ENCODE measurements at places on chromosomes 6 and 20.

DNA sequence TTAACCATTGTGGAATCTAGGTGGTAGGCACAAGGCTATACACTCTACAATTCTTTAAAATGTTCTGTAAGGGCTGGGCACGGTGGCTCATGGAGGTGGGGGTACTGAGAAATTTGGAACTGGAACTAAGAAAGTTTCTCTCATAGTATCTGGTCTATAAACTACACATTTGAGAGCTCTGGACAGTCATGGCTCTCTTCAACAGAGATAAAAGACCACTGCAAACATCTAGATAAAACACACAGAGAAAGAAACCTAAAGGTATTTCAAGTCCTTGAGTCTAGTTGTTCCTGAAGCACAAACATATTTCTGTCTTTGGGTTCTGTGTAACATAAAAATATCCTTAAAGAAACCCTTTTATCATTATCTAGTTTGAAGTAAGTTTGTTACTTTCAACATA is 35.2 kb downstream of the ILRUN start:
- no peak for DNase-seq

DNA sequence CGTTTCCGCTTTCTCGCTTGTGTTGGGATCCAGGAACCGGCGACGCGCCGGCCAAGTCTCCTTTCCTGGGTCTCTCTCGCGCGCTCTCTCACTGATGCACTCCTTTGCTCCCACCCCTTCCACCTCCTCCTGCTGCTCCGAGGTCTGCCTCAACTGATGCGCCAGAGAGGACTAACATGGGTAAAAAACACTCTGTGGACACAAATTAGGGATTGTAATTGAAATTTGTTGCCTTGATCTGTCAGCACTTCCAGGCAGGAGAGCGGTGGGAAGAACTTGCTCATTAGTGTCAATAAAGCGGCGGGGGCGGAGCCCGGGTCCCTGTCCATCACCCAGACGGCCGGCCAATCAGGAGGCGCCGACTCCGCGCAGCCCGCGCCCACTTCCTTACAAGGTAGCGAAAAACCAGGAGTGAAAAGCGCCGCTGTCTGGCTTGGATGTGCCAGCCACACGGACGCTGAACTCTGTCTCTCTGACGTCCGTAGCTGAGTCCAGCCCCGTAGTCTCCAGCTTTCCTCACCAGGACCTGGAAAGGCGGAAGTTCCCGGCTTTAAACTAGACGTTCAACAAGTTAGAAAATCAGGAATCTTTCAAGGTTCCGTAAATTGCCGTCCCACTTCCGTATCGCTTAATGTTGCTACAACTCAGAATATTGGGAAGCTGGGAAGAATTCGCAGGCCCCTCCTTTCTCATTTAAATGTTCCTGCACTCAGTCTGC is at the start of gene TBX18:
TSS of gene TBX18 (minus strand) at position 267 of the 718 bp plus-strand sequence. CDS start 417 bp downstream, outside the sequence.
- DNase-seq = no peak

DNA sequence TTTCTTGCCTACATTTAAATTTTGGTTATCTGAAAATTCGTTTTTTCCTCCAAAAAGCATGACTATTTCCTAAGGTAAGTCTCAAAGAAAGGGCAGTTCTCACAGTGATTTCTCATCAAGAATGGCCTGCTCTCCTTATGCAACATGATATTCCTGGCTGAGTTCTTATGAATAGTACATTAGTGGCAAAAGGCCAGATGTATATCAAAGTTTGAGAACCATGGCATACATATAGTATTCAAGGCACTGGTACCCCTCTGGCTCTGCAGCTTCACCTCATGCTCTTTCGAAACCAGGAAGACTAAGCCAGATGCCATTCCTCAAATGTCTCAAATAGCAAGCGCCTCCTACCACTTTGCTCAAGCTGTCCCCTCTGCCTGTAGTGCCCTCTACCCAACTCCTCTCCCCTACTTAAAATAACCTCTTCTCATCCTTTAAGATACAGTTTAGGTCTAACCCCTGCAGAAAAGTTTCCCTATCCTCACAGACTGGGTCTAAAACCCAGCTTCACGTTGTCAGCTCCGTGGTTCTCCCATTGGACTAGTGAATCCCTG is 280.3 kb downstream of the HACE1 start:
- DNase-seq = no peak

GRCh38 chr6:120935908-120936307 is 398.4 kb downstream of the TBC1D32 start:
- DNase-seq = no peak

- DNase-seq = peak; percentile 45
These were observed 9.2 kb downstream of the SLCO4A1 start for GRCh38 chr20:62651285-62652021.

- DNase-seq = no peak
These were observed 127.0 kb upstream of the MAN1A1 start for GRCh38 chr6:119476554-119476953.

GRCh38 chr6:154598399-154598798 is 87.9 kb upstream of the CNKSR3 start:
- no peak for DNase-seq

DNA sequence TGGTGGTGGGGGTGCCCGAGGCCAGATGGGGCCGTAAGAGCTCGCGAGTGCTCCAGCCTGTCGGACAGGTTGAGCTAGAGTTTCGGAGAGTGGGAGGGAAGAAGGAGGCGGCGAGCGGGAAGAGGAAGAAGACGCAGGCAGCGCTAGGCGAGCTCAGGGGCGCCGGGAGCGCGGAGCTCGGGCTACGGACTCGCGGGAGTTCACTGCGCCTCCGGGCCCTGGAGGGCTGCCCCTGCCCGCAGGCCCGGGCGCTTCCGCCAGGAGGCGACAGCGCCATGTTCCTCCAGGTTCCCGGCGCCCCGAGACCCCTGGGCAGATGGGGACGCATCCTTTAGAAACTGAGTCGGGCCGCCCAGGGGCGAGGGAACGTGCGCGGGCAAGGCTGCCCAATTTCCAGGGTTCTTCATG is 984 bp downstream of the TFAP2C start:
- DNase-seq = no peak

- DNase-seq = no peak
These were observed 18.5 kb downstream of the POM121L2 start for GRCh38 chr6:27293436-27294098.

- no peak for DNase-seq
These were observed 20.7 kb upstream of the DST start for GRCh38 chr6:56663344-56663743.

DNA sequence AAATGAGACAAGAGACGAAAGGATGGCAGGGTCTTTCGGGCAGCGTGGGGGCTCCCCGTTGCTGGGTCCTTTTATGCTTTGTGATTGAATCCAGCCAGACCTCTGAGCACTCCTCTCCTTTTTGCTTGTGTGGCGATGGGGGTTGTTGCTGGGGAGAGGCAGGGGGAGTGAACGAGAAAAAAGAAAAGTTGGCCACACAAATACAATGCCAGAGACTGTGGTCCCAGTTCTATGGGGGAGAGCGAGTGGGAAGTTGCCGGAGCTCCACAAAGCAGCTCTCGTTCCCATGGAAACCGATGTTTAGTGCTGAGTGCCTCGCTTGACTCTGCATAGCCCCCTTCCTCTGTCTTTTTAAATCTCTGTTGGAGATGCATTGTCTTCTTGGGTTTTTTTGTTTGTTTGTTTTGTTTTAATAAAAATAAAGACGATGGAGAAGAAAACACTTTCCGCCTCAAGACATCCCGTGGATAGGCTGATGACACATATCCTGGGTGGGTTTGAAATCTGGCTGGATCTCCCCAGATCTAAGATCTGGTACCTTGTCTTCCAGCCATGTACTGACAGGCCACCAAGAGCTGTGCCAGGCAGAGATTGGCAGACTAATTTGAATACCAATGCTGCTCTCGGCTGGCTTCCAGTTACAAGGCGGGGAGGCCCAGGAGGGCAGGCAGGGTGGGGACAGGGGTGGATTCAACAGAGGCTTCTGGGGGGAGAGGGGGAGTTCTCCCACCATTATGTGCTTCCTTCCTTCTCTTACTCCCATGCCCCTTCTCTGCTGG is 529.3 kb downstream of the QKI start:
- no peak for DNase-seq

- no peak for DNase-seq
These were observed 146.9 kb downstream of the PHACTR3 start for GRCh38 chr20:59751075-59751711.

- DNase-seq = no peak
These were observed 95.7 kb downstream of the LY86 start for GRCh38 chr6:6683969-6684833.

DNA sequence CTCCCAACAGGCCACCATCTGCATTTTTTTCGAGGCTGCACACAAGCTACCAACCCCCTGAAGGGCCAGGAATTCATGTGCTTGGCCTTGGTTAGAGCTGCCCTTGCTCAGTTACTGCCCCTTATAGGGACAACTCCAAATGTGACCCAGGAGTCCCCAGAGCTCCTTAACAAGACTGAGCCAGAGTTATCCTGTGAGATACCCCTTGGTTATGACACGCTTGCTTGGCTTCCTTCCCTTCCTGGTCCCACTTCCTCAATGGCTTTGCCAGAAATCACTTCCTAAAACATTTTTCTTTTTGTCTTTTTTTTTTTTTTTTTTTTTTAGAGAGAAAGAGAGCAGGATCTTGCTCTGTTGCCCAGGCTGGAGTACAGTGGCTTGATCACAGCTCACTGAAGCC is 8.9 kb downstream of the TREM1 start:
- no peak for DNase-seq

DNA sequence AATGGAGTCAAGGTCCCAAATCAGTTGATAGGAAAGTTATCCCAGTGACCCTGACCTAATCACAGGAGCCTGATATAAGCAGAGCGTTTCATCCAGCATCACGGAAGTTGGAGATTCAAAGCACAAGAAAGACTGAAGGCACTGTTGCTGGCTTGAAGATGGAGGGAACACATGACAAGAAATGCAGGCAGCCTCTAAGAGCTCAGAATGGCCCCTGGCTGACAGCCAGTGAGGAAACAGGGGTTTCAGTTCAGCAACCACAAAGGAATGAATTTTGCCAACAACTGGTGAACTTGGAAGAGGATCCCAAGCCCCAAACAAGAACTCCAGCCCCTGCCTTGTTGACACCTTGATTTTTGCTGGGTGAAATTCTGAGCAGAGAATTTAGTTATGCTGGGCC is 778.5 kb downstream of the MAFB start:
- no peak for DNase-seq

GRCh38 chr6:1230689-1231605 is 81.0 kb upstream of the FOXQ1 start:
- DNase-seq = no peak

DNA sequence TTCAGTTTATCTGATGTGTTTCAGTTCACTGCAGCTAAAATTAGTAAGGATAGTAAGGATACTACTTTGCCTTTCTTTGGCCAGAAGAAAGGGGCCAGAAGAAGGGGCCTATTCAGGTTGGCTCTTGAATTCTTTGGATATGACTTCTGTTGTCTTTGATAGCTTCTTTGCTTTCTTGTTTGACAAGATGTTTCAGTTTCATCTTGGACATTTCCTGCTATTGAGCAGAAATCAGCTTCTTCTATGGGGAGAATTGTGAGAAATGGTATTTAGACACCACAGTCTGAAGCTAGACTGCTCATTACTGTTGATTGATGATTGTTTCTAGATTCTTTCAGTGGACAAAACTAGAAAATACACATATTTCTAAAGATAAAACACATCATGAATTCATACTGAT is 23.2 kb downstream of the L3MBTL3 start:
- no peak for DNase-seq

DNA sequence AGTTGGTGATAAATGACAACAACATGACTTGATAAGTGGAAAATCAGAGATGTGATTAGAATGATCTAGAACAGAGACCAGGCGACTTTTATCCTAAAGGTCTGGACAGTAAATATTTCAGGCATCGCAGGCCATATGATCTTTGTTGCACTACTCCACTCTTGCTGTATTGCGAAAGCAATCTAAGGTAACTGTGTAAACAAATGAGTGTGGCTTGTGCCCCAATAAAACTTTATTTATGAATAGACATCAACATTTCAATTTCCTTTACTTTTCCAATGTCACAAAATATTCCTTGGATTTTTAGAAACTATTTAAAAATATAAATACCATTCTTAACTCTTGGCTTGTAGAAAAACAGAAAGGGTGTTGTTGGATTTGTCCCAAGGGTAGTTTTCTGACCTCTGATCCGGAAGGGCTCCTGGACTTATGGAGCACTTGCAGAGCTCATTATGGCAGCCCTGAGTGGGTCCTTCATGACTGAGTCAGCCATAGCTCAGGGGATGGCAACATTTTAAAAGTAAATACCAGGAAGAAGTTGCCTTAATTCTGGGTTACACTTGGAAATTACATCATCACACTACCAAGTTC is 34.5 kb downstream of the IL20RA start:
- no peak for DNase-seq

DNA sequence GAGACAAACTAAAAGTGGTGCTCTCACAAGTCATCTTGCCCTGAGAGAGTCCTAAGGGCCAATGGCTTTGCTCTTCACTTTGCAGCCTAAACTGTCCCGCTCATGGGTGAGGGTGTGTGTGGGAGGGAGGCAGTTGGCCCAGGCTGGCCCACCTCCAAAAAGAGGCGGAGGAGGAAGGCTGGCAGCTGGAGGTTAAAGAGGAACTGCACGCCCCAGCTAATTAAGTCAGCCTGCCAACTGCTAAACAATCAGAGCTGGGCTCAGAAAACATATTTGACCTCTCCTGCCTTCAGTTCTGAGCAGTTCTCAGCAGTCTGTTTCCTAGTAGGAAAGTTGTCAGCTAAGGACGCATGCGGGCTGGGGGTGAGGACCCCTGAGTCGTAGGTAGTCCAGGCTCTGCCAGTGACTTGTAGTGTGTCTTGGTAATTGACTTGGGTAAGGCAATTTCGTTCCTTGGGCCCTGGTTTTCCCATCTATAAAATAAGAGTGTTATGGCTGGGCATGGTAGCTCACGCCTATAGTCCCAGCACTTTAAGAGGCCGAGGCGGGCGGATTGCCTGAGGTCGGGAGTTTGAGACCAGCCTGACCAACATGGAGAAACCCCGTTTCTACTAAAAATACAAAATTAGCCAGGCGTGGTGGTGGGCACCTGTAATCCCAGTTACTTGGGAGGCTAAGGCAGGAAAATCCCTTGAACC is 17.0 kb downstream of the GSS start:
- no peak for DNase-seq
